ENCODE measurements at places on chromosomes 4 and X. TPM values are rescaled to one million over a fixed set of nuclear protein-coding genes. Genes with fewer than 3 reads are reported as not detected.

CTAG2 gene
- not detected for total RNA-seq

GRCh38 chrX:5957506-5957905 lies 271.2 kb downstream of the NLGN4X start:
- no peaks in the 10 kb centered on the region for H3K27me3 ChIP-seq
- H3K36me3 ChIP-seq, result no peaks in the 10 kb centered on the region
- DNase-seq, result no peak
- H3K4me3 ChIP-seq, result no peak overlapping the region
- peaks cover 4% of the 10 kb centered on the region for H3K4me1 ChIP-seq

VCX3A gene
- not detected for total RNA-seq

- H3K4me1 ChIP-seq, result no peaks in the 10 kb centered on the region
- H3K36me3 ChIP-seq, result no peaks in the 10 kb centered on the region
- H3K4me3 ChIP-seq, result no peak overlapping the region
- H3K27ac ChIP-seq, result no peak overlapping the region
- H3K27me3 ChIP-seq, result no peaks in the 10 kb centered on the region
Measured at GRCh38 chr4:103012551-103012950, 7.0 kb downstream of the SLC9B1 start.

DNA sequence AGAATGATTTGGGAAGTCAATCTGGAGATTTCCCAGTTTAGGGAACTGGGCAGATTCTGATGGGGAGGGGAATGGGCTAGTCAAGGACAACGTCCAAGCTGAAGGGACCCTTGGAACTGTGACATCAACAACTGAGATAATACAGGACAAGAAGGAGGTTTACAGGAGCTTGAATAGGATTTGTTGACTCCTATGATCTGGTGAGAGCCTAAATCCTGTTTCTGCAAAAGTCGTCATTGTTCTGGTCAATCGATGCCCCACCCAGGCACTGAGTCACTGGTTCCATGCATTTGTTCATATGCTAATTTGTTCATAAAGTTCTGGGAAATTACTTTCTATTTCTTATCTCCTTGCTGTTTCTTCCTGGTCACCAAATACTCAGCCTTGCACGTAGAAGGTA lies 15.3 kb upstream of the PDGFRA start:
- H3K27me3 ChIP-seq, result no peaks in the 10 kb centered on the region
- H3K36me3 ChIP-seq, result no peaks in the 10 kb centered on the region
- no peak overlapping the region for H3K4me3 ChIP-seq
- H3K4me1 ChIP-seq, result no peaks in the 10 kb centered on the region
- DNase-seq, result no peak

ZNF732 gene
- 1.3 TPM for total RNA-seq

DNA sequence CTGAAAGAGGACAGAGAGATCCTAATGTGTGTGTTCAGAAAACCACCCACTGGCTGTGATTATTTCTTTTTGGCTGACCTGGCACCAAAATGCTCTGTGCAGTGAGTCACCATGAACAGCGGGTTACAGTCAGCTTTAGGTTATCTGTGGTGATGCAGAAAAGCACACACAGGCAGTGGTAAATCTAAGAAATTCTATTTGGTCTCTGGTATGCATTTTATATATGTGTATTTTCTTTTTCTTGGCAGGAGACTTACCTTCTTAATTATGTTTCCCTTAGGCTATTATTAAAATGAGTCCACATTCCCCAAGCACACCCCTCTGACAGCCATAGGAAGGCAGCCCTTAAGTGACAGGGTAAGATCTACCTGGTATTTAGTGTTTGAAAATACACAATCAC lies 79.1 kb upstream of the TFDP3 start:
- H3K27ac ChIP-seq, result no peak overlapping the region
- no peaks in the 10 kb centered on the region for H3K4me1 ChIP-seq
- H3K36me3 ChIP-seq, result no peaks in the 10 kb centered on the region
- H3K27me3 ChIP-seq, result peaks cover 1% of the 10 kb centered on the region
- DNase-seq, result no peak

PAGE5 gene
- total RNA-seq, result not detected

- H3K4me1 ChIP-seq, result no peaks in the 10 kb centered on the region
- peak overlapping the region; percentile 19 for H3K4me3 ChIP-seq
- peaks cover 6% of the 10 kb centered on the region for H3K27me3 ChIP-seq
Measured at GRCh38 chr4:39565878-39566600, 38.8 kb upstream of the UGDH start.

DNA sequence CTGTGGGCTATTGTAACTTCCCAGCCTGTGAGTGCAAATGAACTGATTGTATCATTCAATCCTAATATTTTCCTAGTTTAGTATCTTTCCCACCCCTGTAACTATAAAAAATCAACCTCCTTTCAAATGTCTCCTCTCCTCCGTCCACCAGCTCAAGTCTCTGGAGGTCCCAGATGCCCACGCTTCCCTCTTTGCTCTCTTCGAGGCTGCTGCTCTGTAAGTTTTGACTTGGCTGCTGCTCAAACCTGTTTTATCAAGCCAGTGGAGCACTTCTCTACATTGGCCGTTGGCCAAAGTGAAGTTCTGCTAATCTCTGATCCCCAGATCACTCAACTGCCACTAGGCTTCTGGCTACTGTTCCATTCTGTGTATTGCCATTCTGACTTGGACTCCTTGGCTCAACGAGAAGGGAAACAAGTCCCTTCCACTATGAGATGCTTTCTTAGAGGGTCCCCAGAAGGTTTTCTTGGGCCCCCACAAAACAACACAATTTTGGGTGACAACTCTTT lies 60.7 kb upstream of the RAPGEF2 start:
- no peak for DNase-seq
- H3K27me3 ChIP-seq, result peaks cover 2% of the 10 kb centered on the region
- no peak overlapping the region for H3K27ac ChIP-seq
- H3K36me3 ChIP-seq, result no peaks in the 10 kb centered on the region

PRRG3 gene
- total RNA-seq, result 2.0 TPM

GRCh38 chr4:173536808-173537429 lies 6.9 kb upstream of the HAND2 start:
- H3K27me3 ChIP-seq, result peaks cover 48% of the 10 kb centered on the region
- peaks cover 4% of the 10 kb centered on the region for H3K4me1 ChIP-seq
- H3K27ac ChIP-seq, result no peak overlapping the region
- H3K36me3 ChIP-seq, result peaks cover 5% of the 10 kb centered on the region
- no peak overlapping the region for H3K4me3 ChIP-seq
- no peak for DNase-seq

- H3K27ac ChIP-seq, result no peak overlapping the region
- no peaks in the 10 kb centered on the region for H3K4me1 ChIP-seq
- H3K4me3 ChIP-seq, result no peak overlapping the region
- DNase-seq, result no peak
Measured at GRCh38 chr4:76641758-76642157, 206.7 kb downstream of the SHROOM3 start.

DNA sequence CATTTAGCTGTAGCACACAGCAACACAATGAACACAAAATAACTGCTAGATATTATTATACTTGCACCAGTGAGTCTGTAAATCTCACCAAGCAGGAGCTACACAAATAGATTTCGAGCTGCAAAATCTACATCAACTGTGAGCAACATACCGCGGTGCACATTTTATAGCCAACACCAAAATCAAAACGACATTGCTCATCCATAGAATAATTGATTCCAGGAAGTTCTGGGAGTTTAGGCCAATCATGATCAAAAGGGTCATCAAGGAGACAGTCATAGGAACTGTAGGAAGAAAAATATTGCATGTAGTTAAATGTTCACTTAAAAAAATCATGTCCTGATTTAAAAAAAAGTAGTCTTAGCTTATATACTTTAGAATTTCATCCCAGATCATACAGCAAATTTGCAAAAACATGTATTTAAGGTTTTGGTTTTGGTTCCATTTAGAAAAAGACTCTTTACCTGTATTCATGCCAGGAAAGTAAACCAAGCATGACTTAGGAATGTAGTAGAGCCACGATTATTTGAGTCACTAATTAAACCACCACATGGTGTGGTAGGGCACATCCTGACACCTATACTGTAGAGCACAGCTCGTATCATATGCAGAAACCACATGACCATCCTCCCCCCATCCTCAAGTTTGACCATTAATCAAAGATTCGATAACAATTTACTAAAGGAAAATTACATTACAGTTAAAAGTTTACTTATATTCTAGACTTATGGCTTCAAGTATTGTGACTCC lies 250.4 kb downstream of the ADAMTS3 start:
- H3K4me1 ChIP-seq, result no peaks in the 10 kb centered on the region
- no peak overlapping the region for H3K27ac ChIP-seq
- H3K27me3 ChIP-seq, result no peaks in the 10 kb centered on the region
- DNase-seq, result no peak
- no peak overlapping the region for H3K4me3 ChIP-seq

All from glutamatergic neuron (in vitro differentiated cells).